ENCODE measurements at places on chromosomes 12 and 14.

DNA sequence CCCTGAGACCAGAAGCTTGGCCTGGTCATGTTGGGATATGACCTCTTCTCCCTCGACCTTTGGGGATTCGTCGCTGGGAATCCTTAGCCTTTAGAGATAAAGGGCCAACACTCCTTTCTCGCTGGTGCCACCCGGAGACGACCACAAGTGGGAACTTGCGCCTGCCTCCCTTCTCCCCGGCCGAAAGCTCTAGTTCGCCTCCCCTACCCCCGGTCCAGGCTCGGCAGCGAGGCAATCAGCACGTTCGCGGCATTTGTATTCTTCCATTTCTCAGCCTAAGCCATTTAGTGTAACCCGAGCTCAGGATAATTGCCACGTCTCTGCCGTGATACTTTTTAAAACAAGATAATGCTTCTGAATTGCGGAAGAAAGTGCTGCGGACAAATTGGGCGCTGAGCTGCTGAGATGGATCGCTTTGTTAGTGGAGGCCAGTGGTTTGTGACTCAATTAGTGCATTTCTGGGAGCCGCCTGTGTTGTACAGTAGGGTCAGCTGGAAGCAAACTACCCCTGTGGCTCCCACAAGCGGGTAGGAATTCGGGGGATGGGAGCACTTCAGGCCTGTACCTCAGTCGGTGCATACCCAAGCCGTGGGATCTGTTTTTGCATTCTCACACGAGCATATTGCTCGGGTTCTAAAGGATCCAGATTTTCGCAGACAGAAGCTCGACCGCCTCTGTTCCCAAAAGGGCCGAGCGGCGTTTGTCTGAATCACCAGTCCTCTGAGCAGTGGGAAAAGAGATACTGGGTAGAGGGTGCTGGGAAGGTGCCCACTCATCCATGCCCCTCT lies 6.8 kb upstream of the SIX1 start:
- DNase-seq: no peak

DNA sequence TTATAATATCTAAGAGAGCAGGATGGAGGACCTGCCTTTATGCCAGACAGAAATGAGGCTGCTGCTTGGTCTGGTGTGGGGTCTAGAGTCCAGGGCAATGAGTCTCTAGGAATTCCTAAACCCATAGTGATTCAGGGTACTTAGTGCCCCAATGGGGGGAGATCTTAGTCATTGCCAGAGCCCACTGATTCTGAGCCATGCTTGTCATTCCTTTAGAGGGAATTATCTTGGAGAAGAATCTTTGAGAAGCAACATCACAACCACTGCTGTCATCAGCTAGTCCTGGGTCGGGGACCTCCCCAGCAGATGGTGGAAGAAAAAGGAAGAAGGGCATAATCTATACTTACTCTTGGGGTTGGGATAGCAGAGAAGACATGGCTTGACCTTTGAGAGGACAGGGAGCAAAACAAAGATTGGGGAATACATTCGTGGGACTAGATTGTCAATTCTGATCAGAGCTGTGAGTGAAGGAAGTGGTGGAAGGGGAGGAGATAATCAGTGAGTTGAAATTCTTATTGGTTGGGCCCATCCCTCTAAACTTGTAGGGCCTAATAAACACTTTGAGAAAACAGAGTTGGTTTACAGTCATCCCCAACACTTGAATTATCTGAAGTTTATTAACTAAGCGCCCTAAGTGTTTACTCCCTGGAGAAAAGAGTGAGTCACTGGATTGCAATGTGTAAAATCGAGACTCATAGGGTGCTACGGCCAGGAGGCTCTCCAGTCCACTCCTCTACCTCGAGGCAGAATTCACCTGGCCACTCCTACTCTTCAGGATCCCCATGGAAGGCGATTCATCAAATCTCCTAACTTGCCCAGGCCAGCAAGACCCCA lies 3.0 kb upstream of the KRT3 start:
- DNase-seq: no peak

- no peak for DNase-seq
Observed at GRCh38 chr12:91213-91612, 24.6 kb downstream of the IQSEC3 start.

DNA sequence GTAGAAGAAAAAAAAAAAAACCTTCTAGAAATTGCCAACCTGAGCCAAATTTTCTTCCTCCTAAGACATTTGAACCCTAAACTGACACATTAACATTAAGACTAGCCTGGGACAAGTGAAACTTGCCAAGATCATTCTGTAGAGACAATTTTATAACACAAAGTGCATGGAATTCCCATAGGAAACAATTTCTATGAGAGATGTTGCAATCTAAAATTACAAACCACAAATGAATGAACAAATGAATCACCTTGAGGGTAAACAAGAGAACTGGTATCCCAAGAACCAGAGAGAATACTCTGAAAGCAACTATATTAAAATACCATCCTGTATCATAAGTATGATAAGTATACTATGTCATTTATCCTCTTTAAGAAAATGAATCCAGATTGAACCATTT lies 165.3 kb downstream of the DICER1 start:
- no peak for DNase-seq

GRCh38 chr12:49764126-49764525 lies 22.8 kb downstream of the TMBIM6 start:
- DNase-seq: no peak

GRCh38 chr14:38646391-38646790 lies 390.5 kb upstream of the CLEC14A start:
- DNase-seq: peak; percentile 5

- DNase-seq: no peak
Observed at GRCh38 chr14:30355431-30355913, 203.5 kb upstream of the G2E3 start.

- DNase-seq: peak; percentile 35
Observed at GRCh38 chr14:25132732-25133422, 82.9 kb upstream of the STXBP6 start.

- DNase-seq: no peak
Observed at GRCh38 chr12:46133751-46134150, 135.1 kb downstream of the SLC38A1 start.

DNA sequence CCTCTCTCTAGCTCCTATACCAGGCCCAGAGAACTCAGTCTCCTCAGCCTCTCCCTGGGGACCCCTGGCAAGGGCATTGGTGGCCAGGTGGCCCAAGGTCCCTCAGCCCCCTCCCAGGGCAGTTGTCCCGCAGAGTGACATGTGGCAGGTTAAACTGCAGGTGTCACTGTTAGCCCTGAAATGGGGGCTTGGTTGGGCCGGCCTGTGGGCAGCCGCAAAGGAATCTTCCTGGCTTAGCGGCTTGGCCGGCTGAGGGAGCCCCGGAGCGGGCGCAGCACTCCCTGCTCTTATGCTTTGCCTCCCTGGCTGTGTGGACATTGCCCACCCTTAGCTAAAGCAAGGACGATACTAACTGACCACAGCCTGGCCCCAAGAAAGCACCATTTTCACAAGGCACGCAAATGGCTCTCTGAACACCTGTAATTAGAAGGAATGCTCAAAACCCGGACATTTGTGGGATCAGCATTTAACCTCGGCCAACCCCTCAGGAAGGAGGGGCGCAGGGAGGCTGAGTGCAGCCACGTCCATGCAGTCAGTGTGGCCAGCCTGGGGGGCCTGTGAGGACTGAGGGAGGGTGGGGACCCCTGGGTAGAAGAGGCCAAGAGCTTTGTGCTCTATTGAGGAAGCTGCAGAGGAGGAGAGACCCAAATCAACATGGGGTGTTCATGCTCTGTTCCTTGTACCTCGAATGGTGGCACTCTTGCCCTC lies 82.2 kb downstream of the PAPOLA start:
- no peak for DNase-seq

GRCh38 chr14:37583358-37584210 lies 11.5 kb downstream of the FOXA1 start:
- DNase-seq: no peak

DNA sequence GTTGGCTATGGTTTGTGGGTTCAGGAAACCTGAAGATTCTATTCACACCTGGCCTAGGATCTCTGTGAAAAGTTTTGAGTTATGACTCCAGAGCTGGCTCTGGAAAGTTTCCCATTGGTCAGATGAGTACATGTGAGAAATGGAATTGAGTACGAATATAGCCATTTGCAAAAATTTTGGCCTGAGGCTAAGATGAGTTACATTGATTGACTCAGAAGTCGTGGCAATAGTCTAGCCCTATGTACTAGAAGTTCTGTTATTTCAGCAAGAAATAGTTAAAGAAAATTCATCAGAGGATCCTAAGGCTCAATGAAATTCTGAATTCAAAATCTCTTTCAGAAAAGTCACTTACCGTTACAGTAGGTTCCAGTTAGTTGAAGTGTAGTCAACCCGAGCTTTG lies 109.9 kb downstream of the PTCSC3 start:
- DNase-seq: no peak

- DNase-seq: no peak
Observed at GRCh38 chr14:101188571-101188915, 285.0 kb upstream of the RTL1 start.

- DNase-seq: peak; percentile 73
Observed at GRCh38 chr12:57611108-57611826, at the start of gene ARHGEF25. ARHGEF25 (plus strand) TSS chr12:57611435; CDS start chr12:57611895, 460 bp downstream.

GRCh38 chr14:74988131-74988530 lies 14.6 kb upstream of the EIF2B2 start:
- no peak for DNase-seq

GRCh38 chr12:101854747-101855146 lies 22.6 kb upstream of the DRAM1 start:
- DNase-seq: no peak

GRCh38 chr12:82213761-82214160 lies 144.4 kb downstream of the CCDC59 start:
- no peak for DNase-seq

DNA sequence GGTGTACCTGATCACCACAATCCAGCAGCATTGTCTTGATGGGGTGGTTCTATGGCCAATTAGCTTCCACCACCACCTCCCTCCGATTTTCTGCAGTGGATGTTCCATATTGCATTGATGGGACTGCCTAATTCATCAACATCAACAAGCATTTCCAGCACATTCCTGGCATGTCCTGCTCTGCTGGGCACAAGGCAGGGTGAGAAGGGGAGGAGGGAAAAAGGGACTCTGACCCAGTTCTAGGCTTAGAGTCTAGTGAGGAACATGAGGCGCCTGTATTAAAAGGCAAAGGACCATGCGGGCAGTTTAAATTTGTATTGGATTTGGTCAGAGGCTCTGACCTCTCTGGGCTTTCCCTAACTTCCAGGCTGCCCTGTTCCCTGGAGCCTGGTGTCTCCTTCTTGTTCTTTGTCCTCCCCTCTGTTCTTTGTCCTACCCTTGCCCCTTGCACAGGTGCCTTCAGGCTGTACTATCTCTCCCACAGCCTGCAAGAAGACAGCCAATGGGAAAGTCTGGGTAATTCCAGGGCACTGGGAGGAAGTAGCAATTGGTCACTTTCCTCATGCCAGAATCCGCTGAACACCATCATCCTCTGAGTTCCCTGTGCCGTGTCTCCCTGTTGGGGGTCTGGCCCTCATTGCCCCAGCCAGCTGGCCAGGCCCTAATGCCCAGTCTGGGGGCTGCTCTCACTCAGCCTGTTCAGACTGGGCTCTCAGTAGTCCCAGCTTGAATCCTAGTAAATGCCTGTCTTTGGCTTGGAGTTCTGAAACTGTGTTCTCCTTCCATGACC lies 43.3 kb downstream of the TSPAN11 start:
- no peak for DNase-seq

DNA sequence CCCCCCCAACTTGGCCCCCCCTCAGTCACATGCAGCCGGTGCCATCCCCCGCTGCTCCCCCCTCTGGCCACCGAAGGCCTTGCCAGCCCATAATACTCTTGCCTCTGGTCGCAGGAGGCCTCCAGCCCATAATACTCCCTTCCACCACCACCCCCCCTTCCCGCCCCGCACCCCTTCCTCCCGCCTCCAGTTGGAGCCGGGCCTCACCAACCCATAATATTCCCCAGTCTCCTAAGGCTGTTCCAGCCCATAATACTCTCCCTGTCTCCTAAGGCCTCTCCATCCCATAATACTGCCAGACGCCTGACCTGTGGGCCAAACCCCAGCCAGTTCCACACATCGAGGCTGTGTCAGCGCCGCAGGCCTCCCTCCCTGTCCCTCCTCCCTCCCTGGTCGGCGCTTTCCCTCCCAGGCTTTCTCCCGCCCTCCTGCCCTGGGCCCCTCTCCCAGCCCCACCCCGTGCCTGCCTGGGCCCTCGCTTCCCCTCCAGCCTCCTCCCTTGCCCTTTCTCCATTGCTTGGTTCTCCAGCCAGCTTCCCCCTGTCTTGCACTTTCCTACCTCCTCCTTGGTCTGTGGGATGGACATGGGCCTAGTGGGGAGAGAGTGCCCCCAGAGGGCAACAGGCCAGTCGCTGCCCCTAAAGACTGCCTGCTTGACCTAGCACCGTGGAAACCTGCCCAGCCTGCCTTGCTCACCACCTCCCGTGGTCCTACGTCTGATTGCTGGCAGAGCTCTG lies 6.8 kb upstream of the CHD4 start:
- peak; percentile 98 for DNase-seq

- no peak for DNase-seq
Observed at GRCh38 chr14:71721791-71722190, 210.4 kb upstream of the RGS6 start.

DNA sequence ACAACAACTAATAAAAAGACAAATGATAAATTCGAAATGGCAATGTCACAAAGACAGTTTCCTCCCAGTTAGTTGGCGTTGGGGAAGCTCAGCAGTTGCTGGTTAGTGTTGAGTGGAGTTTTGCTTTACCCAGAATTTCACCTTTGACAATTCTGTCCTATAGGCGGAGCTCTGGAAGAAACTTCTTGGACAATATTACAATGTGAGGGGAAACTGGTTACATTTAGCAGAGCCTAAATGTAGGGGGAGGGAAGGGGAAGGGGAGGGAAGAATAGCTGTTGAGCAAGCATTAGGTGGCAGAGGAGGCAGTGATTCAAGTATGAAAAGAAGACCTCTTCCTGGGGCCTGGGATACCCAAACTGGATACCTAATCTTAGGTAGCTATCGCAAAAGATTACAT lies 51.4 kb downstream of the BDKRB1 start:
- no peak for DNase-seq

DNA sequence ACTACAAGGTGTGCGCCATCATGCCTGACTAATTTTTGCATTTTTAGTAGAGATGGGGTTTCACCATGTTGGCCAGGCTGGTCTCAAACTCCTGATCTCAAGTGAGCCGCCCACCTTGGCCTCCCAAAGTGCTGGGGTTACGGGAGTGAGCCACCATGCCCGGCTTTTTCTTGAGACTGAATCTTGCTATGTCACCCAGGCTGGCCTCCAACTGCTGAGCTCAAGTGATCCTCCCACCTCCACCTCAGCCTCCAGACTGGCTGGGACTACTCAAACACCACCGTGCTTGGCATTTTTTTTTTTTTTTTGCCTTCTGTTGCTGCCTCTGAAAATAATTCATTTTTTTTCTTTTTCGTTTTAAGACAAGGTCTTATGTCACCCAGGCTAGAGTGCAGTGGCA lies 8.2 kb upstream of the ESPL1 start:
- no peak for DNase-seq

DNA sequence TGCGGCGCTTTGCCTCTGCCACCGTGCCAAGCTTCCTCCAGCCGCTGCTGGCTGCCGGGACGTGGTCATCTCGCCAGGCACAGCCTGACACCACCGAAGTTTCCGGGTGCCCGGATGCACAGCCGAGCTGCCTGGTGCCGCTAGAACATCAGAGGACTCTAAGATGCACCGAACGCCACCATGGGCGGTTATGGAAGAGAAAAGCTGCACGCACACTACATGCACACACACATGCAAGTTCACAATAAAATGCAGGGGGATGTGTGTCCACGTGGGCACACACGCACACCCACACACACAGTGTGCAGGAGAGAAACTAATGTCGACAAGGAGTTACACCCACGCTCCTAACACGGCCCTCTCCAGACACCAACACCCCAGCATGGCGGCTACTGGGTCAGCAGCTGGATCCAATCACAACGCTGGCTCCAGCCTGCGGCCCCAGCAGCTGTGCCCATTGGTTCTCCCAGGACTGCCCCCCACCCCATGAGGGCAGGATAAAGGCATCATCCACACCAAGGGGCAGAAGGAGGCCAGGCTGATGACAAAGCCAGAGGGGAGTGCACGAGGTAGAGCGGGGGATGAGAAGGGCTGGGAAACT lies 82.7 kb downstream of the BCL11B start:
- DNase-seq: peak; percentile 17

Measured in nucleus accumbens (tissue), 56 donors.